ENCODE measurements at places on chromosomes 16 and 17.

DNA sequence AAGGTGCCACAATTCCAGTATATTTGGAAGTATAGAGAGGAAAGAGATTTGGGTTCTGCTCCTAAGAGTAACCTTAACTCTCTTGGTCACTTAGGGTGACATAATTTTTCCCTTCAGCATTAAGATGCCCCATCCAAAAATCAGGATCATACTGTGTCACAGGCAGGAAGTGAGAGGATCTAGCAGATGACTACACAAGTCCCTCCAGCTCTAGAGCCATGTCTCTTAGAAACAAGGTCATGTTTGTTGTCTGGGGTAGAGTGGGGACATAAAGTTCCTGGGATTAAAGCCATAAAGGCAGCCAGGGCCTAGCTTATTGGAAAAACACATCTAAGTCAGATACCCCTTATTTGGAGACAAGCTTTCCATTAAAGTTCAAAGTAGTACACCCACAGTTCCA lies 2.7 kb downstream of the CCL8 start:
- ATAC-seq = no peak

DNA sequence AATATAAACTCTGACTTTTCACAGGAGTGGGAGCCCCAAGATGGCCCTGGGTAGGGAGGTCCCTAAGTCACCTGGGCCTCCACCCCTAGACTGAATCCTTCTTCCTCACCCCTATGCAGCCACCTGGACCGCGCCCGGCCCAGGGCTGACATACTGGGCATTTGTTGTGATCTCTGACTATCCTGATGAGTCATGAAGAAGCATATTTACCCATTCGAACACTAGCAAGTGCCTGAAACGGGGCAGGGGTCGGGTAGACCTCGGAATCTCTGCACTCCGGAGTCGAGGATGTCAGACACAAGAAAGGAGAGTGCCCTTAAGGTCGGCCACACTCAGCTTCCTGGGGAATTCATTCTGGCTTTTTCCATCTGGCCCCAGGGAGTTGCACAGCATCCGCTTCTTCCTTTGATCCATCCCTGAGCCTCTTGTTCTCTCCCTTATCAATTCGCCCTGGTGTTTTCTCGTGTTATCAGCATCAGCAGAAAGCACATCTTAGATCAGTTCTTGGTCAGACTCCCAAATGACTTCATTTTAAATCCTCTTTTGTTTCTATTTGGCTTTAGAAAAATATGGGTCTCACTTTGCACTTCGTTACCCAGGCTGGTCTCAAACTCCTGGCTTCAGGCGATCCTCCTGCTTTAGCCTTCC lies 10.4 kb downstream of the METTL22 start:
- no peak for ATAC-seq

DNA sequence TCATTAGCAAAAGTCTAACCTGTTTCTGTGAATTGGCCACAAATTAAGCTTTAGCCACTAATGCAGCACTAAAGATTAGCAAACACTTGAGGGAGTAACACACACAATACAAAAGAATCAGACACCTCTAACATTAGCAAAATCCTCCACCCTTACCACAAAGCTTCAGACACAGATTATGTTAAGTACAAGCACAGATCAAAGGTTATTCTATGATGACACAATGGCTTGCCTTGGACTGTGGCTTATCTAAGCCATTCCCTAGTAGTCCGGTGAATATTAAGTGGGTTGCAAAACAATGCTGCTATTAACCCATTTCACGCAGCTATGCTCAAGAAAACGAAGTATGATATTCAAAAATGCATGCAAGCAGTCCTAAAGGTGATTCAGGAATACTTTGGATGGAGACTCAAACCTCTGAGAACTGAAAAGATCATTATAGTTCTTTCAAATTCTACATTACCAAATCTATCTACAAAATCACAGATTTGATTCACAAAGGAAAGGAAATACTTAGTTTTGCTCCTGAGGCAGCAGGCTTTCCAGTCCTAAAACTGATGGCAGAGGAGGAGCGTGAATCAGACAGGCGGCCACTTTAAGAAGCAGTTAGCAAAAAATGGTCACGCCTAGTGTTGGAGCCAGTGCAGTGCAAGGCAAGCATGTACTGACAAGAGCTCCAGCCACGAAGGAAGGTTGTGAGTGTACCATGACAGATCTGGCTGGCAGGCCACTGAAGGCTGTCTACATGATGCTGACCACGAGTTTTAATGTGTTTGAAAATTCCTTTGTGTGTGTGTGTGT lies 67.2 kb downstream of the PARN start:
- peak; percentile 54 for ATAC-seq

- no peak for ATAC-seq
These were observed 54.9 kb upstream of the TOB1 start for GRCh38 chr17:50920891-50921586.

DNA sequence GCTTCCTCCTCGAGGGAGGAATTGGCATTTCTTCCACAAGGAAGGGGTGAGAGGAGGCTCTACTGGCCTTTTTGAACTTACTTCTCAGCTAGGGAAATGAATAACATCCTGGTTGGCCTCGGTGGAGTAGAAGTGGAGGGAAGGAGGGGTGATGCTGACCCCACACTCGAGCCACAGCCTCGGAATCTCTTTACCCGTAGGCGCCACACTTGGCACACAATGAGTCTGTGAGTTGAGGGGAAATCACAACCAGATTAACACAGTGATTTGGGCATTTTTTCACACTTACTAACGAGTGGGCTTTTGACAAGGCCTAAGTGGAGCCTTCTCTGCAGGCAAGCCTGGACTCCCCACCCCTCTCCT lies 47.3 kb upstream of the TBX2 start:
- ATAC-seq = peak; percentile 10

DNA sequence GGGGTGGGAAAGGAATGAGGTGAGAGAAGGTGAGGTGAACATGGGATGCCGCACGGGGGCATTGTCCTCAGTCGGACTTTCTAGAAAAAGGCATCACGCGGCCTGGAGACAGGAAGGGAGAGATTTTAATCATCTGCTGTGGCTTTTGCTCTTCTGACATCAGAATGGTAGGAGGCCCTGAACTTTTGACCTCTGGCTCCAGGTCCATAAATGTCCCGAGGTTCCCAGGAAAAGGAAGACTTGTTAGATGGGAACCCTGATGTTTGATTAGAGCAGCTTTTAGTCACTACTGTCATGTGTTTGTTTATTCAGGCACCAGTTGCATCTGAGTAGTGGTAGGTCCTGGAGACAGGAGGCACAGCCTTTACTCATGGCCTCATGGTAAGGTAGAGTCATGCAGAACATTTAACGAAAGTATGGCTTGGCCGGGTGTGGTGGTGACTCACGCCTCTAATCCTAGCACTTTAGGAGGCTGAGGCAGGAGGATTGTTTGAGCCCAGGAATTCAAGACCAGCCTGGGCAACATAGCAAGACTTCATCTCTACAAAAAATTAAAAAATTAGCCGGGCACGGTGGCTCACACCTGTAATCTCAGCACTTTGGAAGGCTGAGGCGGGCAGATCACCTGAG lies 203.1 kb downstream of the MSI2 start:
- no peak for ATAC-seq
